ENCODE measurements at places on chromosomes 2 and 18.

- no peak for DNase-seq
Measured at GRCh38 chr2:156116113-156116512, 216.4 kb downstream of the NR4A2 start.

GRCh38 chr18:41732356-41732755 is 222.7 kb upstream of the PIK3C3 start:
- no peak for DNase-seq

DNA sequence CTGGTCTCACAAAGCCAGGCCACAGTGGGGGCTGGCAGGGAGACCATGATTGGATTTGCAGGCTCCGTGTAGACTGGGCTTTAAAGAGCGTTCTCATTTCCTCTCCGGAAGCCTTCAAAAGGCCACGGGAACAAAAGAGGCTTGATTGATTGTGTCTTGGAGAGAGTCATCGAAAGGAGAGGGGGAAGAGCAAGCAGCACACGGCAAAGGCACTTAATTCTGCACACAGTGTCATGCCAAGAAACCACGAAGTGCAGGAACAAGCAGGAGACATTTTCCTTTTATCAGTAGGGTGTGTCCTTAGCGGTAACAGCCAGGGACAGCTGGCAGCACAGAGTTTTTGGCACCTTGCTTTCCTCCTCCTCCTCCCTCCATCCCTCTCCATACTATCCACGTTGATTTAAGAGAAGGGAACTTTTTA is 47.7 kb downstream of the GLI2 start:
- DNase-seq, result no peak

GRCh38 chr2:26556309-26557243 is 78.7 kb upstream of the OTOF start:
- no peak for DNase-seq

DNA sequence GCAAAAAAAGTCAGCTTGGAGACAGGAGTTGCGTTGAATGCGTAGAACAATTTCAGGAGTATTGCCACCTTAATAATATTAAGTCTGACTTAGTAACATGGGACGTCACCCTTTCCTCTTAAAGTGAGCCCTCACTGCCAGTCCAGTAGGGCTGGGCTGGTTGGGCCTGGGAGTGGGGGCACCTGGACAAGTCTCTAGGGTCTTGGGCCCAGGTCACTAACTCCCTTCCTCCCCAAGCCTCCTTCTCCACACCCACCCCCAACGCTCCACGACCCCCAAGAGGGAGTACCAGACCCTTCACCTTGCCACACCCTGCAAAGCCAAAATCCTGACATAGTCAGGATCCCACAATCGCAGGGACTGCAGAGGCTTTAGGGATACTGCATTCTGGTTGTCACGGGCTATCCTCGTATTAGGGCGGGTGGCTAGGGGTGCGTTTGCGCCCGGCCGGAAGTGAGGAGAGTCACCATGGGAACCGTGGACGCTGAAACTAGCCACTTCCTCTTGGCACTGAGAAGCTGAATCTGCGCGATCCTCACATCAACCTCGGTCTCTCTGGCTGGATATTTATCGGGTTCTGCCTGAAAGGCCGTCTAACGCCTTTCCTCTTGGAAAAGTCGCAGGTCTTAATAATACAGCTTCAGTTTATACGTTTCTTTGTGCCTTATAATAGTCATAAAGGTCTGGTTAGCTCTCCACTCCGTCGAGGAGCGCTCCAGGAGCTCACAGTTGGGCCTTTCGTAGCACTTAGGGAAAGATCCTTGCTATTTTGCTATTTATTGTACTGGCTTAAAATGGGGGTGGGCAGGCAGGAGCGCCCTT is 10.3 kb upstream of the CXXC1 start:
- DNase-seq, result no peak

DNA sequence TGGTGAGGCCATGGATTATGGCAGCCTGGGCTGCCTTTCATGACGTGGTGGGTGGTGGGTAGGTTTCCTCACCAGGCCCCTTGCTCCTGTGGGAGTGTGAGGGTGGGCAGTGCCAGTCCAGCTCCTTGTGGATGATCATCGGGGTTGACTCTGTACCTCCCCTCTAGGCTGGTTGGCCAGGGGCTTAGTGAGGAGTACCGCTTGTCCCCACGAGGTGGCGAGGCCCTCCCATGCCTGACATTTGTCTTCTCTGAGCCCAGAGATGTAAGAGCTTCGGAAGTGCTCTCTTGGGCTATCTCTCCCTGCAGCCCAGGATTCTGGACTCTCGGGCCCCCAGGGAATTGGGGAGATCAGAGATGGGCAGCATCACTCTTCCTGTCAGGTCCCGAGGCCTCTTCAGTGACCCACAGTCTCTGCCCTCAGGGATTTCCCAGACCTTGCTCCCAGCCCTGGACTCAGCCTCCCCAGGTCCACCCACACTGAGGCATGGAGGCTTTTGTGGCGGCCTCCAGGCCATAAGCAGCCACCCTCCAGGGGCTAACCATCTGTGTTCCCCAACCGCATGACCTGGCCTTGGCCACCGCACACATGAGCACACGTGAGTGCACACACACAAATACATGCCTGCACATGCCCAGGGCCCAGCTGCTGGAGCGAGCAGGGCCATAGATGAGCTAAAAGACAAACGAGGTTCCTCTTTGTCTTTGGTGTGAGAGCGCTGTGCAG is 6.5 kb downstream of the SPR start:
- DNase-seq, result no peak

- DNase-seq, result no peak
Measured at GRCh38 chr2:42663828-42664227, 95.4 kb downstream of the MTA3 start.

DNA sequence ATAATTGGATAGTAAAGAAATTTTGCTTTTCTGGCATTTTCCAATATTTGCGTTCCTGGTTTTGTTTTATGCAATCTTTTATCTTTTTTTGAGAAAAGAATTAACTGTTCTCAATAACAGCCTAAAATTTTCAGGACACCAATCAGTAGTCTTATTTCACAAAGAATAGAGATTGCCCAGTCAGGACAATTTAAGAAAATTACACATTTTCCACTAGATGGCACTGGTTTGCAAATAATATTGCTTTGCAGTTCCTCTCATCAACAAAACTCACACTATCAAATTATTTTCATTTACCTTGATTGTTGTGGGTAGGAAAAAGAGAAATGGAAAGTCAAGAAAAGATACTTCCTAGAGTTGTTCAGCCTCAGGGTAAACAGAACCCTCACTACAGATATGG is 2.4 kb upstream of the RBM45 start:
- DNase-seq, result no peak

GRCh38 chr2:120955427-120955826 is 219.8 kb downstream of the GLI2 start:
- DNase-seq, result no peak

DNA sequence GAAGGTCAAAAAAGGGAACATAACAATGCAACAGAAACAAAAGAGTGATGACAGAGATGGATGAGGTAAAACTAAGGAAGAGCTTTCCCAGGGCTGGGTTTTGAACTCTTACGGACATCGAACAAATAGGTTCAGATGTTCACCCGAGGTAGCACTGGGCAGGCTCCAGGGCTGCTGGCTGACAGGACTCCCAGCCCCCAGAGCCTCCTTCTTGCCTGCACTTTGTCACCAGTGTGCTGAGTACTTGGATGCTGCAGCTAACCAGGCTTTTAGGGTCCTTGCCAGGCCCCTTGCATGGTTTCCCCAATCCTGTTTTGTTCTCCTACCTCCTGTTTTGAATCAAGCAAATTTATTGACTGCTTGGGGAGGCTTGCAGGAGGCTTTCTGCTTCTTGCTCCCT is 322.9 kb downstream of the DYSF start:
- DNase-seq, result no peak

DNA sequence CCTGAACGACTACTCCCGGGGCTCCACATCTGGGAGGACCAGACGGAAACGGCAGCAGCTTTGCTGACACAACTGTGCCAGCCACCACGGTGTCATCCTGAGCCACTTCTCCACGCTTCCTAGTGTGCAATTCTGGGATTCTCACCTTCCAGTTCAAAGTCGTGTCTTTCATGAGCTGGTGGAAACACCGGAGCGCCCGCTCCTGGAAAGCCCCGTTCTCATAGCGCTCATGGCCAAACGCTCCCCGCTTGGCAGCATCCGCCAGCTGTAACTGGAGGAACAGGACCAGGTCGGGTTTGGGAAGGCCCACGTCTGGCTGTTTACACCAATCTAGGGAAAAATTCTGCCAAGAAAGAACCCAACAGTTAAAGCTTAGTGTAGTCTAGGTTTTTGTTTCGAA is 8.3 kb downstream of the DTYMK start:
- DNase-seq, result no peak

- no peak for DNase-seq
Measured at GRCh38 chr2:174224665-174225288, 23.6 kb downstream of the OLA1 start.

DNA sequence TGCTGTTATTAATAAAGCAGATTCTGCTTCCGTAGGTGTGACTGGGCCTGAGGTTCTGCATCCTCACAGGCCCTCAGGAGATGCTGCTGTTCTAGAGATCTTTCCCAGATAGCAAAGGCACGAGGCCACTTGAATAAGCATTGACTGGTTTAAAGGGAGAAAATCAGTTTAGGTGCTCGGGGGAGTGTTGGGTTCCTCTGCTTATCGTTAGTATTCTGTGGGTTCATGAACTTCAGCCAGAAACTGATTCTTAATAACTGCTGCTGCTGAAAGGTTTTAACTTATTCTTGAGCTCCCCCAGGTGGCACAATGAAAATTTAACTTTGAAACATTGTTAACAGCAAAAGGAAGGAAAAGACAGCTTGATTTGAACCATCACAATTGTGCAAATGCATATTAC is 56.9 kb downstream of the ITGA6 start:
- DNase-seq, result no peak

DNA sequence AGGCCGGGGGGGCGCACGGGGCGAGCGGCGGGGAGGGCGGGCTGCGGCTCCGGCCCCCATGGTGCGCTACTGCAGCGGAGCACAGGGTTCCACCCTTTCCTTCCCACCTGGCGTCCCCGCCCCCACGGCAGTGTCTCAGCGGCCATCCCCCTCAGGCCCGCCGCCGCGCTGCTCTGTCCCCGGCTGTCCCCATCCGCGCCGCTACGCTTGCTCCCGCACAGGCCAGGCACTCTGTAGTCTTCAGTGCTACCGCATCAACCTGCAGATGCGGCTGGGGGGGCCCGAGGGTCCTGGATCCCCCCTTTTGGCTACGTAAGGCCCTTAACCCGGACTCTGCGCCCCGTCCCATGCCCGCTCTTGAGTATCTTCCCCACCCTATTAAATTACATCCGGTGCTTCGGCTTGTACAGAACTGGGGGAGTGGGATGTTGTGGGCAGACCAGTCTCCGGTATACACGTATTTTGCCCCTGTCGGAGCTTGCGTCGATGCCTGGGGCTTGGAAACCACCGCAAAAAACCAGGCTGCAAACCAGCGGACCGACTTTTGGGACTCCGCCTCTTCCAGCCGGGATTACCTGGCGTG is 598 bp upstream of the WBP1 start:
- peak; percentile 70 for DNase-seq

GRCh38 chr2:102063487-102063911 is 71.7 kb downstream of the IL1R2 start:
- DNase-seq, result no peak

- DNase-seq, result no peak
Measured at GRCh38 chr2:199302851-199303250, 154.9 kb downstream of the SATB2 start.

All from stimulated activated CD4-positive, alpha-beta T cell treated with anti-CD3 and anti-CD28 coated beads, Interleukin-1b, Interleukin-23, amount 100 ng/mL, for 1 hour (primary cell).